Thyroid gland (tissue), 4 donors: ENCODE measurements at places on chromosomes 13 and 19. TPM values are rescaled to one million over a fixed set of nuclear protein-coding genes. Genes with fewer than 3 reads are reported as not detected.

Gene CACNG6
- total RNA-seq, result not detected

GRCh38 chr19:34732612-34733211, 1.3 kb upstream of the ZNF181 start:
- H3K27ac ChIP-seq, result no peak overlapping the region
- H3K4me1 ChIP-seq, result peaks cover 19% of the 10 kb centered on the region
- H3K27me3 ChIP-seq, result no peaks in the 10 kb centered on the region
- DNase-seq, result no peak

DNA sequence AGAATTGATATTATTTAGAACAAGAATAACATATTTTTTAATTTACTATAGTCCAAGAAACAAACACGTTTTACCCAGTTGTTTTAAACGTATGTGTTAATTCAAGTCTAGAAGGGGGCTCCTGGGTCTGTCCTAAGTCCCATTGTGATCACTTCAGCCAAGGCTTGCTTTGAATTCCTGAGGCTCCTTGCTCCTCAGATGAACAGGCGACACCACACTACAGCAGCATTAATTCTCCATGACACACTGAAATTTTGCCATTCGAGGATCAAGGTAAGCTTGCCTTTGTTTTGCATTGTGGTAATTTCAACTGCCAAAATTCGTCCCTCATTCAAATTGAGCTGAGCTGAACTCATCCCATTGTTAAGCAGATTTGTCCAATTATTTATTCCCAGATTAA, 1442.6 kb downstream of the SLITRK5 start:
- no peaks in the 10 kb centered on the region for H3K27me3 ChIP-seq
- no peaks in the 10 kb centered on the region for H3K36me3 ChIP-seq
- H3K4me3 ChIP-seq, result no peak overlapping the region
- no peak for DNase-seq
- H3K27ac ChIP-seq, result no peak overlapping the region
- no peaks in the 10 kb centered on the region for H3K4me1 ChIP-seq

GRCh38 chr19:41362143-41362847, 1.7 kb downstream of the B9D2 start:
- DNase-seq, result no peak
- H3K27me3 ChIP-seq, result no peaks in the 10 kb centered on the region
- H3K4me1 ChIP-seq, result peaks cover 18% of the 10 kb centered on the region
- no peaks in the 10 kb centered on the region for H3K36me3 ChIP-seq
- H3K27ac ChIP-seq, result no peak overlapping the region
- no peak overlapping the region for H3K4me3 ChIP-seq

- H3K4me3 ChIP-seq, result no peak overlapping the region
- no peaks in the 10 kb centered on the region for H3K4me1 ChIP-seq
- H3K36me3 ChIP-seq, result no peaks in the 10 kb centered on the region
- no peak overlapping the region for H3K27ac ChIP-seq
Observed at GRCh38 chr13:44132710-44133109, 240.9 kb upstream of the SERP2 start.

- no peak overlapping the region for H3K4me3 ChIP-seq
- no peak overlapping the region for H3K27ac ChIP-seq
- no peaks in the 10 kb centered on the region for H3K4me1 ChIP-seq
- no peak for DNase-seq
Observed at GRCh38 chr19:44608391-44608821, 5.0 kb upstream of the IGSF23 start.

Gene HIPK4
- total RNA-seq, result not detected
